T-helper 1 cell (primary cell): ENCODE measurements at places on chromosomes 2 and 18.

DNA sequence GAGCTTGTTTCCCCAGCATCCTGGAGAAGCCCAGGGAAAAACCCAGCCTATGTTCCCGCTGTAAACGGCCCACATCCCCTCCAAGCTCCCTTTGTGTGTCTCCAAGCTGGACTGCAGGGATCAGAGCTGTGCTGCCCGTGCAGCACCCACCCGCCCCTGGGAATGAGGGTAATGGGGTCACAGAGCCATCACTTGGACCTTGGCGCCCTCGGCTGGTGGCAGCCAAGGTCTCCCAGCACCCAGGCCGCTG lies 670 bp upstream of the INPP5D start:
- no peak for DNase-seq

DNA sequence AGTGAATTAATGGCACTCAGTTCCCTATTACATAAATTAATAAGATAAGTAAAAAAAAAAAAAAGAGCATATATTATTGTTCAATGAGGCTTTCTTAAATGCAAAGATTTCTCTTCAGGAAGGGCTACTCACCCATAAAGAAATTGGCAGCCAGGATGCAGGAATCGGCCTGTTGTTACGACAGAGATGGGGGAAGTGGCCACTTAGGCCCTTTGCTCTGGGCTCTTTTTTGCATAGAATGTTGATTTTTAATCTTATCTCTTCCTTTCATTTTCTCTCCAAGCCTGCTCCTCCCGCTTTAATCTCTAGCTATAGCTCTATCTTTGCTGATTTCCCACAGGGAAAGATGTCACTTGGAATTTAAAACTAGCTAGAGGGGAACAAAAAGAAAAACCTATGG lies 391.8 kb upstream of the CRIM1 start:
- no peak for DNase-seq

DNA sequence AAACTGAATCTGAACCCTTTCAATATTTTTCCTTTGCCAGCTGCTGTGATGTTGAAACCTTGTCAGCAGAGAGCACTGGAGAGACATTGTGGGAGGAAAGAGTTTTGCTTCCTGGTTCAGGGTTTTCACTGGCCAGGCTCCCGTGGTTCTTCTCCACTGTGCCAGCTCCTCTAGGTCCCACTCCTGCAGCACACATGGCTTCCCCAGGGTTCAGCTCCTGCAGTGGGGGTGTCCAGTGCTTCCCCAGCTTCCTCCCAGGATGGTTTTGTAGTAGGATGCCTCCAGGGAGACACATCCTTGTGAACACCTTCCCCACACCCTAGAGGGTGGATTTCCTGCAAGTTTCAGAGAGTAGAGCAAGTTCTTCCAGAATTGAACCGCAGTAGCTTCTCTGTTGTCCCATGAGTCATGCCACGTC lies 24.0 kb upstream of the SULT1C3 start:
- DNase-seq, result no peak

DNA sequence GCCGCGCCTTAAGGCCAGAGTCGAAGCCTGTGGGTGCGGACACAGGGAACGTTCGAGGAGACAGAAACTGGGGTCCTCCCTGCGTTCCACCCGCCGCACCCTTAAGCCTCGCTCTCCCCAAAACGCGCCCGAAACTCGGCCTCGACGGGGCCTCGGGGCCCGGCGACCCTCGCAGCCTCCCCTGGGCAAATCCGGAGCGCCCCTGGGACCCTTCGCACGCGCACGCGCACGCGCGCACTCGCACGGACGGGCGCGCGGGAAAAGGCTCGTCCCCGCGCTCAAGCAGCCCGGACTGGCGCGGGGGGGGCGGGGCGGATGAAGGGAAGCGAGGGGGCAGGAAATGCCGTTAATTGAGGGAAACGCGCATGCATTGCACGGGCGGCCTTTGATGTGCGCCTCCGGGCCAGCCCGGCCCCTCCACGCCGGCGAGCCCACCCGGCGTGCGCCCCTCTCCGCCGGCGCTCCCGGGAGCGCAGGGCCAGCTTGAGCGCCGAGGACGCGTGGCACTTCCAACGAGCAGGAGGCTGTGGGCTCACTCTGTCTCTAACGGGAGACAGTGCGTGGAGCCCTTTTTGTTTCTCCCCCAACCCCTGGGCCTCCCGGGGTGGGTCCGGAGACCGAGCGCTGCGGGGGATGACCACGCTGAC lies 5.4 kb upstream of the SALL3 start:
- no peak for DNase-seq

- no peak for DNase-seq
Measured at GRCh38 chr2:194464964-194465638, 1191.9 kb upstream of the SLC39A10 start.
